ENCODE measurements at places on chromosomes 7 and 10.

DNA sequence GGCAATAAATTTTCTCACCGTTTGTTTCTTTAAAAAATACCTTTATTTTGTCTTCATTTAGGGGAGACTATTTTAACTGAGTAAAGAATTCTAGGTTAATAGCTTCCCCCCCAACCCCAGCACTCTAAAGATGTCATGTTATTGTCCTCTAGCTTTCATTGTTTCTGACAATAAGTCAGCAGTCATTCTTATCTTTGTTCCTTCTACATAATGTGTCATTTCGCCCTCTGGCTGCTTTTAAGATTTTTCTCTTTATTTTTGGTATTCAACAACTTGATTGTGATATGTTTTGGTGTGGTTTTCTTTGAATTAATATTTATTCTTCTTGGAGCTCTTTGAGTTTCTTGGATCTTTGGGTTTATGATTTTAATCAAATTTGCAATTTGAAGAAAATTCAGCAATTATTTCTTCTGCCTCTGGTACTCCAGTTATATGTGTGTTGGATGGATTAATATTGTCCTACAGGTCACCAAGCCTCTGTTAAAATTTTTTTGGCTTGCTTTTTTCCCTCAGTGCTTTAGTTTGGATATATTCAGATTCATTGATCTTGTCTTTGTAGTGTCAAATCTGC is 64.6 kb upstream of the ELN start:
- no peak for DNase-seq

- DNase-seq = peak; percentile 99
Measured at GRCh38 chr10:68153473-68154210, 44.4 kb downstream of the MYPN start.

- peak; percentile 73 for DNase-seq
Measured at GRCh38 chr10:77458986-77459590, 178.5 kb downstream of the KCNMA1 start.

DNA sequence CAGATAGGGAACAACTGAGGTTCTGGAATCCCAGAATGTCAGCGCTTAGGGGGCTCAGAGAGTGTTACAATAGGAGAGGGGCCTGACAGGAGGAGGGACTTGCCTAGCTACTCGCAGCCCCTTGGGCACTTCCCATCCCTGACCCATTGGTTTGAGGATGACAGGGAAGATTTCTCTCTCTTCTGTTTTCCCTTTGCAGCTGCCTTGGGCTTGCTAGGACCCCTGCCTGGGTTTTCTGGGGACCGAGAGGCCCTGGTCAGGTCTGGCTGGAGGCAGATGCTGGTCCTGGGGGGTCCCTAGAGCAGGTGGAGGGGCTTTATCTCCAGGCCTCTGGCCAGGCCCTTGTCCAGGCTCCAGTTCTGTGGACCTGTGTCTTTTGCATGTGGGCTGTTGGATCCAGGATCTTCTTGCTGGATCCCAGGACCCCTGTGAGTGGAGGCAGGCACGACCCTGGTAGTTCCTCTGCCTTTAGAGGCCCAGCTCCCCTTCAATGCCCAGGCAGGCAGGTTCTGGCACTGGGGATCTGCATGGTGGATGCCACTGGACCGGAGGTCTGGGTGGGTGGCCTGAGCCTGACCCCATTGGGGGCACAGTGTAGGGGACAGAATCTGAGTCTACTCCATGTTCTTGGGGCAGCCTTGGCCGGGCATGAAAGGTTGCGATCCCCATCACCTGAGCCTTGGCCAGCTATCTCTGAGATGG is 26.9 kb downstream of the RAMP3 start:
- no peak for DNase-seq

DNA sequence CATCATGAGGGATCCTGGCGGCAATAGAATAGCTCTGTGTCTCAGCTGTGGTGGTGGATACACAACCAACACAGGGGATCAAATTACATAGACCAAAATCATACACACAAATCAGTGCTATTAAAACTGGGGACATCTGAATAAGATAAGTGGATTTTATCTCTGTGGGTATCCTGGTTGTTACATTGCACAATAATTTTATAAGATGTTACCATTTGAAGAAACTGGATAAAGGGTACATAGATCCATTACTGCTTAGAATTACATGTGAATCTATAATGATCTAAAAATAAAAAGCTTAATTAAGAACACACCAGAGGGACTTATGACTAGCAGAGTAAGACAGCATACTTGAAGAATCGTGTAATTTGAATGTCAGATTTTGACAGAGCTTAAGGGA is 8.2 kb upstream of the FAM3C start:
- DNase-seq = no peak

DNA sequence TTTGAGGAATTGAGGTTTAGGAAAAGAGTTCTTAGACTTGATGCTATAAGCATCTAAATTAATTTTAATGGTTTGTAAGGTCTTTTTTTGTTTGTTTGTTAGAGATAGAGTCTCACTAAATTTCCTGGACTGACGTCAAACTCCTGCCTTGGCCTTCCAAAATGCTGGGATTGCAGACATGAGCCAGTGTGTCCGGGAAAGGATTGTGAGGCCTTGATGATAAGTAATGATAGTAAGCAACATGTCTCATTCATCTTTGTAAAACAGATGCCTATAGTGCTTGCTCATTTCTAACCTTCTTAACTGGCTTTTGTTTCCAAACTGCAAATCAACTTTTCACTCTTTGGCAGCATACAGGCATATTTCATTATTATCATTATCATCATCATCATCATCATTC is 176.0 kb upstream of the KCND2 start:
- DNase-seq = no peak

- no peak for DNase-seq
Measured at GRCh38 chr7:128734890-128735289, 4.3 kb upstream of the CALU start.

- peak; percentile 15 for DNase-seq
Measured at GRCh38 chr10:59635502-59636290, 74.0 kb downstream of the SLC16A9 start.

DNA sequence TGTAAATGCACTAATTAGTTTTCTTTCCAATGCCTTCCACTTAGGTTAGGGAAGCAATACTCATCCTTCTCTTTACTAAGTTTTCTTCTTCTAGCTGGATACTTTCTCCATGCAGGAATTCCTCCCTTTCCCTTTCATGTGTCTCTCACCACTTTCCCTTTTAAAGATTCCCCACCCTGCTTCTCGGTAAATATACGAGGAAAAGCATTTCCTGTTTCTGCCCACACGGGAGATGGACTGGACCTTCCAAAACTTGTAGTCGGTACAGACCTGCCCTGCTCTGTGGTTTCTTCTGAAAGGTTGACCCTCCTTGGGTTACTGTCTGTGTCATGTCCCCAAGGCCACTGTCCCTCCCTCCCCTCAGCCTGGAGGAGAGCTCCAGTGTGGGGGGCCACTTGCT is 58.9 kb upstream of the LYZL2 start:
- no peak for DNase-seq

GRCh38 chr10:29610876-29611647 is 23.7 kb downstream of the SVIL start:
- no peak for DNase-seq

DNA sequence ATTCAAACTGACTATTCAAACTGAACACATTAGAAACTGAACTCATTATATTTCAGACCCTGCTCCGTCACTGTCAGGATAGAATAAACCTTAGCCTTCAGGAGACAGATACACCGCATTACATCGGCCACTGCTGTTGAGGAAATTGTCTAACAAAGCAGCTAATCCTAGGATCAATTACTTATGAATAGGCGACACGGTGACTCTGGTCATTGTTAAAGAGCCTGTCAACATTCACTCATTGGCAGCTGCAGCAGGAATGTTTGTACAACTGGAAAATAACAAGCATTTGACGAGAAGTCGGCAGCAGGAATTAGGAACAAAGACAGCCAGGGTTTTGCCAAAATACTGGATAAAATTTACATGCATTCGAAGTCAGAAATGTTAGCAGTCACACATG is 112.0 kb upstream of the MKX start:
- no peak for DNase-seq

DNA sequence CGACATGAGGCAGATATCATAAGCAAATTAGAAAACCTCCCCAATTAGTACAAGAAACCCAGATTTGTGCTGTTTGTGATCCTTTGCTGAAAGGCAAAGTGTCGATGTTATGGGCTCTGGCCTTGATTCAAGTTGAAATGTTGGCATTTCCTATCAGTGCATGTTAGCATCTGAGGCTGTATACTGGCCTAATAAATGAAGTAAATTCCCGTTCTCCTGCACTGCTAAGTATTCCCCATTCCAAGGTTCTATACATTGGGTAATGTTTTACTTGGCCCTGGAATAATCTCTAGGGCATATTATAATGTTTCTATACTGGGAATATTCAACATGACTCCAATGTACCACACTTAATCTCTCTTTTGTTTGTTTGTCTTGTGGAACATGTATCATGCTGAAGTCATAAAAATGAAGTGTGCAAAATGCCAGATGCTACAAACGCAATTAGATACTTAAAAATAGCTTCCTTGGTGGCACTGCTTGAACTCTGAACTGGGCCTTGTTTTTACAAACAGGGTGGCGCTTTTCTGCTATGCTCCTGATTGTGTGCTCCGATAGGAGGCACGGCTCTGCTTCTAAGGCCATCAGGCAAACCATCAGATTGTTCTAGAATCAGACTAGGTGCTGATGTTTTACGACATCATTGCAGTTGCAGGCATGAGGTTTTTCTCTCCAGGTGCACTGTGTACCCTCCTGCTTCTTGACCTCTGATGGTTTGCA is 156.7 kb upstream of the TCF7L2 start:
- peak; percentile 72 for DNase-seq

DNA sequence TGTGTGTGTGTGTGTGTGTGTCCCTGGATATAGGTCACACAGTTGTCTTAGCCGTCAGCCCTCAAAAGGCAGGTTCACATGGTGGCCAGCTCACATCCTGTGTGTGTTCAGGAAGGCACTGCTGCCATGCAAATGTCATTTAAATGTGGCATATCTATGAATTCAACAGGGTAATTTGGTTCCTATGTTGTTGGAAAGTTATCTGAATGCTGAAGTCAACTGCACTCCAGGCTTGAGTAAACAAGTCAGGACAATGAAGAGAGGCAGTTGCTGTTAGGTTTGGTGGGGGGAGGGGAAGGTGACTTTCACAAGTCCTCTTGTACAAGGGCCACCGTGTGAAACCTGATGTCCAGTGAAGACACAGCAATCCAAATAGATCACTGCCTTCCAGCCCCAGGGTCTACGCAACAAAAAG is 61.1 kb downstream of the PTPRE start:
- DNase-seq = no peak

DNA sequence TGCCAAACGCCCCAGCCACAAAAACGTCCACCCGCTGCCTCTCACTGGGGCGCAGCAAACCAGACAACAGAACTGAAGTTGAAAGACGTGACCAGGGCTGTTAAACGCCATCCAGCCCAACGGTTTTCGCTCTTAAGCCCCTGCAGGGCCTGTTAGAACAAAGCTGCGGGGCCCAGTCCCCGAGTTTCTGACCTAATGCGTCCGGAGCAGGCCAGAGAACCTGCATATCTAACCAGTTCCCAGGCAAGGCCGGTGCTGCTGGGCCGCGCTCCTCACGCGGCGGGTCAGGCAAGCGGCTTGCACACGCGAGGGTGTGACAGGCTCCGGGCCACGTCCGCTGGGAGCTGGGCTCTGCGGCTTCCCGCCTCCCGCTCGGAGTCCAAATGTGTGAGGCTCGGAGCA is 87.0 kb downstream of the PTPRN2 start:
- no peak for DNase-seq

DNA sequence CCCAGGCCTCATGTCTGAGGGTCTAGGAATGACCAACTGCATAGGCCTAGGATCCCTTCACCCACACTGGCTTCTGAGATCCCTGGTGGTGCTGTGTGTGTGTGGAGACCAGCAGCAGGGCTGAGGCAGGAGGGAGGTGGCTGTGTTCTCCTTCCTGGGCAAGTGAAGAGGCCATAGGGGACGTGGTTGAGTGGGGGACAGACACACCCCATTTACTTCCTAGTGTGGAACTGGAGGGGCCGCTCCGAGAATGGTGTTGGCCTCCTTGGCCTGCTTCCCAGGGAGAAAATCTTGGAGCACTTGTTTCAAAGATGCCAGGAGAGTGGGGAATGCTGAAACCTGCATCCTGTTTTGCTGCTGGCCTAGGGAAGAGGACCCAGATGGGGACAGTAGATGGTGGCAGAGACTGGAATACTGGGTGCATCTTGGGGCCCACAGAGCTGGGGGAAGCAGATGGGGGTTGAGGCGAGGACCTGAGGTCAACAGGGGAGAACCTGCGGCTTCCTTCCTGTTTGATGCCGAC is 19.1 kb downstream of the UBTD1 start:
- DNase-seq = no peak

- no peak for DNase-seq
Measured at GRCh38 chr7:23393636-23394035, 76.7 kb downstream of the IGF2BP3 start.

DNA sequence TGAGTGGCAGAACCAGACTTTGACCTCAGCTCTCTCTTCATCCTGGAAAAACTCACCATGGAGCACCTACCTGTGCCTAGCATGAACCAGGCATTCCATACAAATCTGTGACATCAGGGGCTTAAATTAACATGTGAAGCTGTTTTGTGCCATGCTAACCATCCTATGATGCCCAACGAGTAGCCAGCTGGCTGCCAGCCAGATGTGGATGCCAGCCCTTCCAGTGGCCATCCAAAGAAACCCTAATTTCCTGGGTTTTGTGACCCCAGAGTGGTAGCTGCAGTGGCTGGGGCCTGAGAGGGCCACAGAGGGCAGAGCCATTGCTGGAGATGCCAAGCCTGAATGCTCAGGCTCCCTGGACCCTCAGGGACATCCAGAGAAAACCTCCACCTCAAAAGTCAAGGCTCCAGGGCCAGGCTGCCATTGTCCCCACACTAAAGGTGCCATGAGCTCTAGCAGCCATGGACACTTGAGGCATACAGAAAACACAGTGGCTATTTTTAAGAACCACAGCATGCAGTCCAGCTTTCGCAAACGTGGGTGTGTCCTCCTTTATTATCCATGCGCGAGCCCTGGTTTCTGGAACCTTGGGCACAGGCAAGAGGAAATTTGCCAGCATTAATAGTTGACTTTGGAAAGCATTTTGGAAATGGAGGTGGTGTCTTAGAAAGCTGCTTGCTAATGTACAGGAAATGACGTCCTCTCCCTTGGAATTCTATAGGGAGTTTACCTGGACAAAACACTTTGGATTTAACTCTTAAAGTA is 6.0 kb downstream of the CPXM2 start:
- DNase-seq = no peak

DNA sequence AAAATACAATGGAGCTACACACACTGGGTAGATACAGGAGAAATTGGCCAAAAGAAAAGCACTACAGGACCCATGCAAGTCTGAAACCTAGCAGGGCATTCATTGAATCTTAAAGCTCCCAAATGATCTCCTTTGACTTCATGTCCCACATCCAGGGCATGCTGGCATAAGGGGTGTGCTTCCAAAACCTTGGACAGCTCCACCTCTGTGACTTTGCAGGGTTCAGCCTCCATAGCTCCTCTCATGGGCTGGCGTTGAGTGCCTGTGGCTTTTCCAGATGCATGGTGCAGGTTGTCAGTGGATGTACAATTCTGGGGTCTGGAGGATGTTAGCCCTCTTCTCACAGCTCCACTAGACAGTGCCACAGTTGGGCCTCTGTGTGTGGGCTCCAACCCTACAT is 626.3 kb upstream of the POT1 start:
- DNase-seq = no peak

DNA sequence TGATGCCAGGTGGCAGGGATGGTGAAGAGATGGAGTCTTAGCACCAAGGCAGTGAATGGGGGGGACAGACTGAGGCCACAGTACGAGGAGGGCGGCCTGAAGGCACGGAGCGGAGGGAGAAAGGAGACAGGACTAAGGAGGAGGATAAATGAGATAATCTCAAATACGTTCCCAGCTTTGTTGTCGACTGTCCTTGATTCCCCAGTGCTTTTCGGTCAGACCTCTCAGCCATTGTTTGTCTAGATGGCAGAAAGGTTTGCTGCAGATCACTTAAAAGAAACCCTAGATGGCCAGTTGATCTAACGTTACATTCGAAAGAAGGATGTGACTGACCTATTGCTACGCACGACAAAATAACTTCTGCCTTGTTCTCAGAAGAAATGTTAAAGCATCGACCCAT is 479.0 kb downstream of the GATA3 start:
- DNase-seq = no peak

Measured in fibroblast of skin of right quadriceps (primary cell).